ENCODE measurements at places on chromosomes 3 and 15.

GRCh38 chr3:54801977-54802376 is 125.9 kb downstream of the LRTM1 start:
- DNase-seq: no peak

DNA sequence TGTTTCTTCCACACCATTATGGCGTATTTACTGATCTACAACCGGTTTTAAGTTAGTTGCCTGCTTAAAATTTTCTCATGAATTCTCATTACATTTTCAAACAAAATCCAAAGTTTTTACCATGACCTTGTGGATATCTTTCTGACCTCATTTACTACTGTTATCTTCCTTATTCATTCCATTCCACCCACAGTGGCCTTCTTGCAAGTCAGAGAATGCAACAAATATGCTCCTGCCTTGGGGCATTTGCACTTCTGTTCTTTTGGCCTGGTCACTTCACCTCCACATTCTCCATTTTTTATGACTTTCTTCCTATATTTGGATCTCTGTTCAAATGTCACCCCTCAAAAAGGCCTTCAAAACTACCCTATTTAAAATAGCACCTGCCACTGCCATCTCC is 8.8 kb upstream of the SLC15A2 start:
- DNase-seq: no peak

GRCh38 chr3:63910001-63910400 is 2.2 kb downstream of the SCAANT1 start:
- no peak for DNase-seq

GRCh38 chr3:37492977-37493471 is 318.6 kb upstream of the LRRFIP2 start:
- no peak for DNase-seq

GRCh38 chr3:7854266-7854665 is 647.4 kb upstream of the LMCD1 start:
- no peak for DNase-seq

- DNase-seq: no peak
Observed at GRCh38 chr15:41336549-41336948, 3.9 kb downstream of the NUSAP1 start.

- DNase-seq: no peak
Observed at GRCh38 chr15:81492969-81493645, 119.1 kb upstream of the TMC3 start.

GRCh38 chr15:88841236-88841635 is 38.0 kb downstream of the ACAN start:
- no peak for DNase-seq

DNA sequence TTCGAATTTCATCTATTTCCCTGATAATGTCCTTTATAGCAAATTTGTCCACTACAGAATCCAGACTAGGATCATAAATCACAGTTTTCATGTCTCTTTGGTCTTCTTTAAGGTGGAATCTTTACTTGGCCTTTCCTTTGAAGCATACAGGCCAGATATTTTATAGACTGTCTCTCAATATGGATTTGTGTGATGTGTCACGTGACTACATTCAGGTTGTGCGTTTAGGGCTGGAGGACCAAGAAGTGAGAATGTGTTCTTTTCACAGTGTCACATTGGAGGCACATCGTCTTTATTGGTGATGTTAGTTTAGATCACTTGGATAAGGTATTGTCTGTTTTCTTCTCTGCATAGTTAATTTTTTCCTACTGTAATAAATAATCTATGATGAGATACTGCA is 232.9 kb downstream of the MEIS2 start:
- DNase-seq: no peak

DNA sequence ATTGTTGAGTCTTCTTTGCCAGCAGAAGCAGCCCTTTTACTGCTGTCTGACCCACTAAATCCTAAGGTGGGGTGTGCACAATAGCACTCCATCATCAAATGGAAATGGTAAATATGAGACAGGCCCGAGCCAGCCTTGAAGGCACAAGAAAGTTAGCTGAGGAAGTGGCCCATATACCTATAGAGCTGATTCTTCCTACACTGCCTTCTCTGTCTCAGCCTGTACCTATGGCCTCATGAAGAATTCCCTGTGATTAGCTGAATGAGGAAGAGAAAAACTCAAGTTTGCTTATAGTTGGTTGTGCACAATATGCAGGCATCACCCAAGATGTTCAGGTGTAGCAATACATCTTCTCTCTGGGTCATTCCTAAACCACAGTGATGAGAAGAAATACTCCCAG is 31.7 kb upstream of the XCR1 start:
- no peak for DNase-seq

GRCh38 chr3:194300382-194300758 is 50.8 kb downstream of the CPN2 start:
- no peak for DNase-seq

GRCh38 chr3:60594025-60594424 is 657.2 kb downstream of the FHIT start:
- DNase-seq: no peak

GRCh38 chr15:56965231-56966013 is 47.0 kb downstream of the TCF12 start:
- no peak for DNase-seq

DNA sequence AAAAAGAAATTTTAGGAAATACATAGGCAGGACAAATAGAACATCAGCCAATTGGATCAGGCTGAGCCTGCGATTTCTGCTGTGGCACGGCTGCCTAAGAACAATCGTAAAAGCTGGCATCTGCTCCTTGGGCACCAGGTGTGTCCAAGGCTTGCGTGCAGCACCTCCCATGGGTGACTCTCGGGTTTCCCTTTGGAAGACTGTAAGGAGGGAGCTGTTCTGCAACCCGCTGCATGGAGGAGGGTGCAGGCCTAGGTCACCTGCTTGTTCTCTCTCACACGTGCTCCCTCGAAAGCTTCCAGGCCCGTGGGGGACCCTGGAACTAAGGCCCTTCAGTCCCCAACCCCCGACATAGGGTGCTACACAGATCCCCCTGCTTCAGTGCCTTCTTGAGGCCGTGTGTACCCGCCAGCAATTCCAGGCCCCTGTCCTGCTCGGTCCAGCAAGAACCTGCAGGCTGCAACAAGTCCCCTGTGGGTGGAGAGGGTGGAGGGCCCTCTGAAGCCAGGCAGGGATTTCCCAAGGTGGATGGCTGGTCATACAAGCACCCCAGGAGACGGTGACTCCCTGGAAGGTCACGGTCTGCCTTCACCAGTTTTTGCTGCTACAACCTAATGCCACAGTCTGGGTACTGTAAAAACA is 3.4 kb downstream of the GP9 start:
- no peak for DNase-seq

GRCh38 chr15:45548753-45549520 is 26.4 kb upstream of the SLC30A4 start:
- no peak for DNase-seq

- no peak for DNase-seq
Observed at GRCh38 chr15:64344651-64345294, 11.2 kb downstream of the CSNK1G1 start.

- DNase-seq: no peak
Observed at GRCh38 chr3:129034642-129035041, 25.9 kb upstream of the GP9 start.

- DNase-seq: no peak
Observed at GRCh38 chr3:123385981-123386380, 62.9 kb downstream of the ADCY5 start.

GRCh38 chr15:51089699-51090453 is 4.8 kb downstream of the TNFAIP8L3 start:
- no peak for DNase-seq

DNA sequence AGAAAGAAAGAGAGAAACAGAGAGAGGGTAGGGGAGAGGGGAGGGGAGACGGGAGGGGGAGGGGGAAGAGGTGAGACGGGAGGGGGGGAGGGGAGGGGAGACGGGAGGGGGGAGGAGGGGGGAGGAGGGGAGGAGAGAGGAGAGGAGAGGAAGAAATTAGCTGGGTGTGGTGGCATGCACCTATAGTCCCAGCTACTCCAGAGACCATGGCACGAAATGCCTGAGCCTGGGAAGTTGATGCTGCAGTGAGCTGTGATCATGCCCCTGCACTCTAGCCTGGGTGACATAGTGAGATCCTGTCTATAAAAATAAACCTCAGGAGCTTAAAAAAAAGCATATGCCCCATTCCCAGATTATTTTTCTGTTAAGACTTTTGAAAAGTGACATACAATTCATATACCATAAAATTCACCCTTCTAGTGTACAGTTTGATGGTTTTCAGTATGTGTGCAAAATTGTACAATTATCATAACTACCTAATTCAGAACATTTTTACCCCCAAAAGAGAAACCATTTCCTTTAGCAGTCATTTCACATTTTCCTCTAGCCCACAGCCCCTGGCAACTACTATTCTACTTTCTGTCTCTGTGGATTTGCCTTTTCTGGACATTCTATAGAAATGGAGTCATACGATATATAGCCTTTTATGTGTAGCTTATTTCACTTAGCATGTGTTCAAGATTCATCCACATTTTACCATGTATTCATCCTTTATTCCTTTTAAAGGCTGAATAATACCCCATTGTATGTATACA is 699.6 kb downstream of the FHIT start:
- DNase-seq: no peak

DNA sequence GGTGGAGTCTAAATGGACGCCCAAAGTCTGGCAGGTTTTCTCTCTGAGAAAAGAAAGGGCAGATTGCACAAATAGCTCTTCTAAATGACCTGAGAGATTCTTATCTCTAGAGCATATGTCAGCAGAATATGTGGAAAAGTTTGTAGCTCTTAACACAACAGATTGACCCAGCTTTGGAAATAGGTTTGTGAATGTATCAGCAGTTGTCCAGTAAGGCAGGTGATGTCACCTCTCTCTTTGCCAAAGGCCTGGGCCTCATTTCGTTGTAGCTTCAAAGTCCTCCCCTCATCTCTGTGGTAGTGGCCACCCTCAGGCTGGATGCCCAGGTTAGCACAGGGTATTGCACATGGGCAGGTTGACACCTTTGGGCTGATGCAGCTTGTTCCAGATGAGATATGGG is 36.0 kb downstream of the PDIA5 start:
- no peak for DNase-seq
